ENCODE measurements at places on chromosomes 5 and 9. TPM values are rescaled to one million over a fixed set of nuclear protein-coding genes. Genes with fewer than 3 reads are reported as not detected.

SLIT3 gene
- 50.1 TPM for polyA plus RNA-seq

ROPN1L gene
- 0.64 TPM for polyA plus RNA-seq

WNT8A gene
- polyA plus RNA-seq: 0.10 TPM

ENTREP1 gene
- polyA plus RNA-seq: 2.5 TPM

DNA sequence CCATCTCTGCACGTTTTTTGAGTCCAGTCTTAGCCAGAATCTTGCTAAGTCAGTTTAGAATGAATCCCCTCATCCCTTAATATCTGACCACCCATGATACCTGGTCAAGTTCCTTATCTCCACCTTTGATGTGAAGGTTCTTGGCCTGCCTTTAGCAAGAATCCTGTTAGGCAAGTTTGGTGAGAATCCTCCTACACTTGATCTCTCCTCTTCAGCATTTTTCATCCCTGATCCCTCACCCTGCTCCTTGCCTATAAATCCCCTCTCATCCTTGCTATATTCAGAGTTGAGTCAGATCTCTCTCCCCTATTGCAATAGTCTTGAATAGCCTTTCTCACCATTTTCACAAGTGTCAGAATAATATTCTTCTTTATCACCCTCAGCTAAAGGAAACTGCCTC, 31.0 kb downstream of the SMIM23 start:
- DNase-seq: no peak

DNA sequence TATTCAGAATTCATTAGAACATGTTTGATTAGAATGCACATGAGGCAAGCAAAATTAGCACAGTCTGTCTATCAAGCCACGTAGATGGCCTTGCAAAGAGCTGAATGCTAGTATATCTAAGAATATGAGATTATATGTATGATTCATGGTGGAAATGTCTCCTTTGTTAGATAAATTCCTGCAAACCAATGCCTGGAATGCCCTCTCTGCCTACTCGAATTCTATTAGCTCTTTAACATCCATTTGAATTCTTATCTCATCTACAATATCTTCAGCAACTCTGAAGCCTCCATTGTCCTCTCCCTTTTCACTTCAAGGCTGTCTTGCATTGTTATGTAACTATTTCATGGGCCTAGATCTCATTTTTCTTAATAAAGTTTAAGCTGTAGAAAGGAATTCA, 205.5 kb downstream of the TMC1 start:
- no peak for DNase-seq

GRCh38 chr9:122096620-122097415, 3.7 kb upstream of the TTLL11 start:
- no peak for DNase-seq
